ENCODE measurements at places on chromosomes 6 and 20.

DNA sequence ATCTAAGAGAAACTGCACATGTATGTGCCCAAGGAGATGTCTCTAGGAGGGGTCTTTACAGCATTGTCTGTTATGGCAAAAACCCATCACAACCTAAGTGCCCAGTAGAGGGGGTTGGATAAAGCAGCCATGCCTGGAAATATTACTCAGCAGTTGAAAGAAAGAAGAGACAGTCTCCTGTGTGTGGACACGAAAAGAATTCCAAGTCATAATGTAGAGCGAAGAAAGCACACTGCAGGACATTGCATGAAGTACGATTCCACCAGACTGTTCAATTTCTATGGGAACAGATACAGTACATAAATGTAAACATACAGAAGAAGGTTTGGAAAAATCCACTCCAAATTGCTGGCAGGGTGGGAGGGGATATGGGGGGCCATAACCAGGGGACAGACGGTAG, 7.3 kb upstream of the TGM2 start:
- no peak for DNase-seq

GRCh38 chr20:45958593-45958992, 13.4 kb downstream of the ZNF335 start:
- no peak for DNase-seq

- no peak for DNase-seq
Observed at GRCh38 chr6:41713159-41713649, 22.2 kb downstream of the TFEB start.

DNA sequence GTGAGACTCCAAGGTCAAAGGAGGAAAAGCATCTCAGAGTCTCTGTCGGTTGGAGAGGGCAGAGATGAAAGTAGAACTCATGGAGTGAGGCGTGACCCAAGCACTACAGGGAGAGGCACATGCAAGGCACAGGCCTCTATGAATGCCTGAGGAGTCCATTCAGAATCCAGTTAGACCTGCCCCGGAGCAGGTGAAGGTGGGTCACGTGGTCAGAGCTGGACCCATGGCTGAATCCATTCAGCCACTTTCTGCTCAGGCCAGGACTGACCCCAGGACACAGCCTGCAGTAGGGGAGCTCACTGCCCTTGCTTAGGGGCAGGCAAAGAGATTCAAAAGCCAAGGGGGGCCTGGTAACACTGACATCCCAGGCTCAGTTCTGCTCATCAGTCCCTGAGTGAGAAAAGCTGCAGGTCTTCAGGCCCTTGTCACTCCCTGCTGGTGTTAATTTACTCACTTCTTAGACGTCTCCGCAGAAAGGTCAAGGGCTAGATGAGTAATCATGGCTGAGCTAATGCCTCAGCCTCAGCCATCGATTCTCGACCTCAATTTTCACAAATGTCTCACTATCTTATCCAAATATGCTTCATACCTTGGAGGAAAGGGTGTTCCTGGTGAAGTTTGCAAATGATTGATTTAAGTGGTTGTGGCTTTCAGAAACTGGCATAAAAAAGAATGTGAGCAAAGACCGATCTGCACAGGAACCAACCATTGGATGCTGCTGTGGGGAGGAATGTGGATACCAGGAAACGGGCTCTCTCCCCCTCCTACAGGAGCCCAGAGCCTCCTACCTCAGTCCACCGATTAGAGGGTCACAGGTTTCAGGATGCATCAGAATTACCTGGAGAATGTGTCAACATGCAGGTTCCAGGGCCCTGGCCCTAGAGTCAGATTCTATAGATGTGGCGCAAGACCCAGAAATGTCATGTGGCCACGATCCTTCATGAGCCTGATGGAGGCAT, 584.4 kb downstream of the PTPRT start:
- DNase-seq = no peak

GRCh38 chr6:5219011-5219691, 41.6 kb downstream of the LYRM4 start:
- no peak for DNase-seq

DNA sequence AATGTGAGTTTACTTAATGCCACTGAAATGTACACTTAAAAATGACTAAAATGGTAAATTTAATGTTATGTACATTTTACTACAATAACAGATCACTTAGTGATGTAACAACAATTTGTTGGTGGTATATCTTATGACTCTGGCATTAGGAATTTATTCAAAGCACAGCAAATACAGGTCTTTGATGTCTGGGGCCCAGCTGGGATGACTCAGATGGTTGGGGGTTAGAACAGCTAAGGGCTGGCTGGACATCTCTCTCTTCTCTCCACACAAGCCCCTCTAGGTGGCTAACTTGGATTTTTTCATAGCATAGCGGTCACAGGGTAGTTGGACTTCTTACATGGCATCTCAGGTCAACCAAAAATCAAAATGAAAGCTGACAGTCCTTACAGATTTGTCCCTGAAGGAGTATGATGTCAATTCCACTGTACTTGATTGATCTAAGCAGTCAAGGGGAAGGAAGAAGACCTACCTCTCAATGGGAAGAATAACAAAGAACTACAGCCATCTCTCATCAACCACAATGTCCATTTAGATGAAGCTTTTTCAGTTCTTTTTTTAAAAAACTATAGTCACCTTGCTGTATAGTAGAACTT, 37.5 kb upstream of the LCA5 start:
- DNase-seq = no peak

GRCh38 chr20:59222253-59223181, 58.9 kb downstream of the ZNF831 start:
- peak; percentile 65 for DNase-seq

GRCh38 chr20:6483727-6484126, 283.8 kb upstream of the BMP2 start:
- no peak for DNase-seq

DNA sequence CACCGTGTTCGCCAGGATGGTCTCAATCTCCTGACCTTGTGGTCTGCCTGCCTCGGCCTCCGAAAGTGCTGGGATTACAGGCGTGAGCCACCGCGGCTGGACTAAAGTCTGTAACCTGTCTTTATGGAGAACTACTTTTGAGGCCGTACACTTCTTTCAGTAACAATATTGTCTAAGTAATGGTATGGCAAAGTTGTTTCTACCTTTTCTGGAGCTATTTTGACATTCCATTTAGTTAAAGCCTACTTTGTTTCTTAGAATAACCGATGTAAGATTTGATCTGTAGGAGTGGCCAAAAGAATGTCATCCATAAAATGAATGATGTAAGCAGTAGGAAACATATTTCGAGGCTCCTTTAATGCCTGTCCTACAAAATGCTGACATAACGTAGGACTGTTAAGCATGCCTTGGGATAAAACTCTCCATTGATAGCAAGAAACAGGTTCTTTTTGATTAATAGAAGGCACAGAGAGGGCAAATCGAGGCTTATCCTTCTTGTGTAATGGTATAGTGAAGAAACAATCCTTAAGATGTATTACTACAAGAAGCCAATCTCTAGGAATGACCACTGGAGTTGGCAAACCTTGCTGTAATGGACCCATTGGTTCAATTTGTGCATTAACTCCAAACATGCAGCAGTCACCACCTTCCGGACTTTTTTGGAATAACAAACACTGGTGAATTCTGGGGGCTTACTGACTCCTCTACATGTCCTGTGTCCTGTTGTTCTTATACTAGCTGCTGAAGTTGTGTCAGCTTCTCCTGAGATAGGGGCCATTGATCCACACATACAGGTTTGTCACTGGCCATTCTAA, 35.9 kb downstream of the HLA-DRA start:
- DNase-seq = no peak

DNA sequence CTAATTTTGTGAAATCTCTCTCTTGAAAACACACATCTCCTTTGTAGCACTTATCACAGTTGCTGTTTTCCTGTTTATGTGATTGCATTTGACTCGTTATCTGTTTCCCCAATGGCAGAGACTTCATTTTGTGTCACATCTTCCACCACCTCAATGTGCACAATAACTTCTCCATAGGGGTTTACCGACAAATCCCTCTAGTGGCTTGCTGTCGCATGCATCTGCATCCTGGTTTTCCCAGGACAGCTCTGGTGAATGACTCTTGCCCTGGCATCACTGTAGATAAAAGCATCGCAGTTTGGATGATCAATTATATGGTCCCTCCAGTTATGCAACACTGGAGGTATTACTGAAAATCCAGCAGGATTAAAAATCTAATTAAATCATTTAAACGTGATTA, 206.5 kb upstream of the BTBD3 start:
- no peak for DNase-seq

DNA sequence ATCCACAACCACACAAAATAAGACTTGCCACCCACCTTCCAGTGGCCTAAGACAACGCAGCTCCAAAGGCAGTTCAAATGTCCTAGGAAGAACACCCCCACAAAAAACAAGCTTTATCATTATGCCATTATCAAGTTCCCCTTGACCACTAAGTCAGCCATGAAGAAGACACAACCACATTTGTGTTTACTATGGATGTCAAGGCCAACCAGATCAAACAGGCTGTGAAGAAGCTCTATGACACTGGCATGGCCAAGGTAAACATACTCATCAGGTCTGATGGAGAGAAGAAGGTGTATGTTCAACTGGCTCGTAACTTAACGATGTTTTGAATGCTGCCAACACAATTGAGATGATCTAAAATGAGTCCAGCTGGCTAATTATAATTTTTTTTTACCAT, 26.1 kb downstream of the SEC63 start:
- no peak for DNase-seq

DNA sequence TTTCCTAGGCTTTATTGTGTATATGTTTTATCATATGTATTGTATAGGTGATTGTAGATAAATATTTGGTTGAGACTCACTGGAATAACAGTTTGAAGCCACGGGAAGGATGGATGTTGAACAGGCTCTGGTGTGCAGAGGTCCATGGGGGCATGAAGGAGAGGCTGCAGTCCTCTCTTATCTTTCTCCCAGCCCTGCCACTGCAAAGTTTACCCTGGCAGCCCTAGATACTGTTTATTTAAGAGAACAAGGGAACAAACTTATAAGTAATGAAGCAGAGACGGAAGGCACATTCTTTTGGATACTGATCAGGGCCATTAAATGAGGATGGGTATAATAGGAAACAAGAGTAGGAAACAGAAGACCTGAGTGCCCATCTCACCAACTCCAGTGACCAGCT, 103.6 kb upstream of the SCGN start:
- DNase-seq = no peak

Measured in stimulated activated CD8-positive, alpha-beta memory T cell treated with anti-CD3 and anti-CD28 coated beads, Interleukin-4, amount 100 ng/mL, for 4 hours (primary cell).